ENCODE measurements at places on chromosomes 1 and 21.

DNA sequence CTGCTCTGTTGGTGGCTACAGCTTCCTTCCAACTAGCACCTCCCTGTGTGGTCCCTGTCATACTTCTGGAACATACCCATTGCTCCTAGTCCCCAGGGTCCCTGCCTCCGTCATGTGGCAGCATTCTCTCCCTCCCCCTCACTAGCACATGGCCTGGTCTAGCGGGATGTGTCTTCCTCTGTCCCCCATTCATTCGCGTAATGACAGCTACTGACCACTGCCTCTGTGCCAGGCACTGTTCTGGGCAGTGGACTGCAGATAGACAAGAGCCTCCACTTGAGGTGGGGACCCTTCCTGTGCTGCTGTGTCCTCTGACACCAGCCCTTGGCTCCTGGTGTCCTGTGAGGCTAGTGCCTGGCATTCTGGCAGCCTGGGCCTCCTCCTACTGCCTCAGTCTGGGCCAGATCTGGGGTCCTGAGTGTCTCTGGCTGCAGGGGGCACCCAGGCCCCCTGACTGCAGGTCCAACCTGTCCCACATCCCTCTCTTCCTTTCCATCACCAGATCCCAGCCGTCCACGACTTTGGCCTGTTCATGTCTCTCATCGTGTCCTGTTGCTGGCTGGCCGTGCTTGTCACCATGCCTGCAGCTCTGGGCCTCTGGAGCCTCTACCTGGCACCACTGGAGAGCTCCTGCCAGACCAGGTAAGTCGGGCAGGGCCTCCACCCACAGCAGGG is 38.1 kb downstream of the DISP3 start:
- DNase-seq: no peak

- no peak for DNase-seq
Measured at GRCh38 chr1:201448990-201449389, 20.0 kb downstream of the PHLDA3 start.

- no peak for DNase-seq
Measured at GRCh38 chr1:98260839-98261238, 340.0 kb upstream of the DPYD start.

- peak; percentile 78 for DNase-seq
Measured at GRCh38 chr1:17119076-17119772, at the start of gene PADI2. PADI2 (minus strand) TSS chr1:17119451; CDS start chr1:17119371, 80 bp downstream.

- no peak for DNase-seq
Measured at GRCh38 chr21:25281134-25281533, 326.1 kb downstream of the MRPL39 start.

- DNase-seq: no peak
Measured at GRCh38 chr1:34147301-34147700, 17.7 kb downstream of the CSMD2 start.

GRCh38 chr1:235291599-235292091 is 36.3 kb downstream of the ARID4B start:
- DNase-seq: no peak

GRCh38 chr1:226875641-226876295 is 5.4 kb downstream of the PSEN2 start:
- peak; percentile 23 for DNase-seq

- no peak for DNase-seq
Measured at GRCh38 chr1:161885003-161885402, 118.9 kb downstream of the ATF6 start.

DNA sequence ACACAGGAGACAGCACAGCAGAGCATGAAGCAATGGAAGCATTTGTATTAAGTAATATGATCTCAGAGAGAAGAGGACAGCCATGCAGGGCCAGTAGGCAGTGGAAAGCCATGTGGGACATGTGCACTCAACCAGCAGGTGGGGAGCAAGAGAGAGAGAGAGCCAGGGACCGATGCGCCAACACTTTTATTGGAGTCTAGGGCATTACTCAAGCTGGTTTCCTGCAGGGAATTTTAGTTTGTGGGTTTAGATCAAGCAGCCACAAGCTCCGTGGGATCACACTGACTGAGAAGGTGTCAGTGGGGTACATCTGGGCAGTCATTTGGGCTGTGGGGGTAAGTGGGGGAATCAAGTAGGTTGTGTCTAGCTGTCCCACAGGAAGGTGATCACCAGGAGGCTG is 137.1 kb downstream of the PCBP3 start:
- DNase-seq: no peak

DNA sequence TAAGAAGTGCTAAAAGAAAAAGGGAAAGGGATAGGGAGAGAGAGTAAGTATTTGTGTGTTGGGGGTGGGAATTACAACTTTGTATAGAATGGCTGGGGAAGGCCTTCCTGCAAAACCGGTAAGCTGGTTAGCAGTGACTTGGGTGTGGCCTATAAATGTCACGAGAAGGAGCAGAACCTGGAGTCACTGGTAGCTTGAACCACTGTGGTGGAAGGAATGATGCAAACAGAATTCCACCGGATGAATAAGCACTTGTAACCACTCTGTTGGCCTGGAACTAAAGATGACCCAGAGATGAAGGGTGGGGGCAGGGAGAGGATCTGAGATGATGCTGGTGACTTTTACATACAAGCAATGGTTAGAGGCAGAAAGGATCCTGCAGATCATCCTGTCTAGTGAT is 8.9 kb downstream of the XKR8 start:
- no peak for DNase-seq

- DNase-seq: no peak
Measured at GRCh38 chr1:205075642-205076155, 8.6 kb downstream of the TMEM81 start.

DNA sequence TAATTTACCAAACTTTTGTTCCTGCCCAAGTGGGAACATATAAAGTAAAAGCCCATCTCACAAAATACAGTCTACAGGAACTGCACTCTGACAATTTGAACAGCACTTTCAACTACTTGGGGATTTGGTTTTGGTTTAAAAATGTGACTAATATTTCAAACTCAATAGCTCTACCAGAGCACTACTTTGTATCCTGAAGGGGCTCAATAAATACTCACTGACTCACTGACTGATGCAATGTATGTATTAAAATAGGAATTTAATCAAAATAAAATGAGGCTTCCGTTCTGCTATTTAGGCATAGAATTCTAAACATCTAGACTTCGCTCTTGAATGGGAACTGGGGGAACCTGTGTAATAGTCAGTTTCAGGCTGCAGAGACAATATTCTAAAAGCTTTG is 21.9 kb downstream of the EFCAB14 start:
- DNase-seq: no peak

GRCh38 chr1:26787706-26788514 is at the start of gene PIGV:
PIGV (plus strand) TSS chr1:26787950; CDS start chr1:26790816, 2,866 bp downstream.
- DNase-seq: peak; percentile 91

- no peak for DNase-seq
Measured at GRCh38 chr1:85189120-85189519, 11.7 kb downstream of the SYDE2 start.

- no peak for DNase-seq
Measured at GRCh38 chr1:206859082-206859521, 6.3 kb upstream of the IL20 start.

DNA sequence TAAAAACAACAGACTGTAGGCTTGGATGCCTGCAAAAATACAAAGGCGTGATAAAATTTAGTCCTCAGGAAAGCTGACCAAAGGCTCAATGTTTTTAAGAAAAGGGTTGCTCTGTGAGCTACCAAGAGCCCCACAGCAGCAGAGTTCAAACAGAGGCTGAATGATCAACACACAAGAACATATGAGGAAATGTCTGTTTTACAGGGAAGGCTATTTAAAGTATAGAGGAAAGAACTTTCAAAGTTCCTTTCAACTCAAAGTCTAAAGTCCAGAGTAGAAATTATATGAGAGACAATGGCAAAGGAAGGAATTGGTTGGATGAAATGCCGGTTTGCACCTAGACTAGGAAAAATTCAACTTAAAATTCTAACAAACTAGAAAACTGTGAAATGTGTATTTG is 8.6 kb downstream of the CLSTN1 start:
- DNase-seq: no peak

DNA sequence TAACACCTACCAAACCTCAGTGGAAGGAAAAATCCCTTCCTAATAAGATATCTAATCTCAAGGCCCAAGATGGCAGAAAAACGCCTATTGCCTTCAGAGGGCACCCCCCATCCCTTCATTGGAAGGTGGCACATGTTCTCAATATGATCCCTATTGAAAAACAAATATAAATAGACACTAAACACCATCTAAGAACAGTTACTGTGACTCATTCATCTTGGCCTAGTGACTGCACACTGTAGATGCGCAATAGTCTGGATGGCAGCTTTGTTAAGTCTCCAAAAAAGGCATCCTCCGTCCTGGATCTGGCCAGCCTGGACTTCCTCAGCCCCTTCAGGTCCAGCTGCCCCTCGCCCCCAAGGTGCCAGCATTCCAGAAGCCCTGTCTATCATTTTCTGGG is 121.9 kb downstream of the CAPN8 start:
- DNase-seq: no peak

DNA sequence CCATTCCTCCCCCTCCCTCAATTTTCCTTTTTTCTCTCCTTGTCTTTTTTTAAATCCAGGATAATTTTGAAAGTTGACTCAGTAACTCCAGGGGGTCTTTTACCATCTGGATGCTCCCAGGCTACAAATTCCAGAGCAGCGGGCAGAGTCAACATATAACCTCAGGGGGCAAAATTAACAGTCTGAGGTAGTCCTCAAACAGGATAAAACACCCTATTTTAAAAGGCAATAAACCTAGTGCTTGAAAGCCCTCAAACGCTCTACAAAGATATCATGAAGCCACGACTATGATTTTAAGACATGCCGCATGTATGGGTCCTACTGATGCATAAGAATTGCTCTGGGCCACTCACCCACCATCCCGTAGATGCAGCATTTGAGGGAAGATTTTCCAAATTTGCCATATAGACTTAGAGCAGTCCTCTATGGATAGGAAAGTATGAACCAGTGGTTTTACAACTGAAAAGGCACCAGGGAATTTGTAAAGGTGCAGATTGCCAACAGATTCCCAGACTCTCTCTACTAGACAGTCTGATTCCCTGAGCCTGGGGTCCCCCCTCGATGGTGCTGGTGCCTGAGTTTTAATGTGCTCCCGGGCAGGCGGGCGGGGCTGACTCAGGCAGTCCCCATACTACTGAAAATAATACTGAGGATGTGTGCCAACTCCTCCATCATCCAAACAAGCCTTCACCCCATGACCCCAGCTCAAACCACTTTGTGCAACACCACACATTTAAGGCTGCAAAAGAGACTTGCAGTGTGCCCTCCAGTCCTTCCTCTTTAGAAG is 37.2 kb downstream of the PTPN14 start:
- no peak for DNase-seq

- no peak for DNase-seq
Measured at GRCh38 chr1:246785494-246786111, 61.4 kb downstream of the SCCPDH start.

GRCh38 chr1:199394856-199395255 is 632.7 kb upstream of the NR5A2 start:
- DNase-seq: no peak

GRCh38 chr1:62435231-62436038 is 1.4 kb upstream of the USP1 start:
- DNase-seq: peak; percentile 14

DNA sequence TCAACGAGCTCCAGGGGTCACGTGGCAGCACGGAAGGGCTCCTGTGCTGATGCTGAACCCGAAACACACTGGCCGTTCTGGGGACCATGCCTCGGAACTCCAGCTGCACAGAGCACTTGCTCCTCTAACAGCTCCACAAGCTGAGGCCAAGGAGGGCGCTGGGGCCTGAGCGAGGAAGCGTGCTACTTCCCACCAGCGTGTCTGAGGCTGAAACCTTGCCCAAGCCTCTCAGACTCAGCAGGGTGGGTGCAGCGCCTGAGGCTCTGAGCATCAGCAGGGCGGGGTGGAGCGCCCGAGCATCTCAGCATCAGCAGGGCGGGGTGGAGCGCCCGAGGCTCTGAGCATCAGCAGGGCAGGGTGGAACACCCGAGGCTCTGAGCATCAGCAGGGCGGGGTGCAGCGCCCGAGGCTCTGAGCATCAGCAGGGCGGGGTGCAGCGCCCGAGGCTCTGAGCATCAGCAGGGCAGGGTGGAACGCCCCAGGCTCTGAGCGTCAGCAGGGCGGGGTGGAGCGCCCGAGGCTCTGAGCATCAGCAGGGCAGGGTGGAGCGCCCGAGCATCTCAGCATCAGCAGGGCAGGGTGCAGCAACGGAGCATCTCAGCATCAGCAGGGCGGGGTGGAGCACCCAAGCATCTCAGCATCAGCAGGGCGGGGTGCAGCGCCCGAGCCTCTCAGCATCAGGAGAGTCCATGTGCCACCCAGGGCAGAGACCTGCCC is 9.6 kb downstream of the WRAP73 start:
- no peak for DNase-seq

DNA sequence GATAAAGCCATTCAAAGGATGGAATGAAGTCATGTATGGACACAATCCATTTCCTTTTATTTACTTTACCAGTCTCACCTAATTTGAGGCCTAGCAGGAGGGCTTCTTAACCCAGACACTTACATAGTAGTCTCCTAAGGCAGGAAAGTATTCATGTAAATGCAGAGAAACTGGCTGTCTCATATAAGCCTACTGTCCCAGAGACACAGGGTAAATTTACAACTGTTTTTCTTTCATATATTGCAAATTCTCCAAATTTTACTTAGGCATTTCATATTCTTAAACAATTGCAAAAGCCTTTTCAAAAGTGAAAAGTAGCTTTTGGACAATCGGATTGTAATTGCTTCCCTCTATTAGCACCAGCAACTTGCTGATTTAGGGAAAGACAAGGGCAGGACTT is 29.9 kb downstream of the SPAG17 start:
- DNase-seq: no peak

- no peak for DNase-seq
Measured at GRCh38 chr1:203636291-203636690, 9.7 kb downstream of the ATP2B4 start.

GRCh38 chr1:171310661-171311087 is 3.3 kb upstream of the FMO4 start:
- no peak for DNase-seq

DNA sequence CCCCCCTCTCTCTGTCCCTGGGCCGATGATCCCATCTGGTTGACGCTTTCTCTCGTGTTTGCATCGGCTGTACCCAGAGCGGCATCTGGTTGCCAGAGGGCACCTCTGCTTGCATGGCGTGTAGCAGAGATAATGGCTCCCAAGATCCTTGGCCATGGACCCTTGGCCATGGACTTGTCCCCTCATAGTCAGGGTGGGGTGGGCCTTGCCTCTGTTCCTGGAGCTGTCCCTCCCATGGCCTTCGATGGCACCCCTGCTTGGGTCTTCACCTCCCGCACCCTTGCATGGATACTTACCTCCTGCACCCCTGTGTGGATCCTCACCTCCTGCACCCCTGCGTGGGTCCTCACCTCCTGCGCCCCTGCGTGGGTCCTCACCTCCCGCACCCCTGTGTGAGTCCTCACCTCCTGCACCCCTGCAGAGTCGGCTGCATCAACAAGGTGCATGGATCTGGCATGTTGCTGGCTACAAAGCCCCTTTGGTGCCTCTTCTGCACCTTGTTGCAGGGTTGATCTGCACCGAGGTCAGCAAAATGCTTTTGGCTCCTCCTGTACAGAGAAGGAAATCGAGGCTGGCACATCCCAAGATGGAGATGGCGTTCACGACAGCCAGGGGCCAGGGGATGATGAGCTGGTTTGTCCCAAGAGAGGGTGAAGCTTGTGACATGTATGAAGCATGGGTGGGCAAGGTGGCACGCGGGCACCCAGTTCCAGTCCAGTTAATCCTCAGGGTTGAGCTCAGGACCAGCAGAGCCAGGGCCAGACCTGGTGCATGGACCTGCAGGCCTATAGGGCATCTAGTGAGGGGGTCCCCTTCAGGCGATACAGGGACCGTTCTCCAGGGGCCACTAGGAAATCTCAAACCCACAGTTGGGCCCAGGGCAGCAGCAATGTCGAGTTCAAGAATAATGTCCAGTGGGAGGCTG is 46.1 kb upstream of the C1orf174 start:
- no peak for DNase-seq

- no peak for DNase-seq
Measured at GRCh38 chr1:222339376-222339947, 208.4 kb downstream of the HHIPL2 start.
